ENCODE measurements at places on chromosomes 16 and 17. TPM values are rescaled to one million over a fixed set of nuclear protein-coding genes. Genes with fewer than 3 reads are reported as not detected.
A peak's percentile ranks its signal among the peaks of the same experiment; 100 is the strongest.

GRCh38 chr17:57724026-57724728 lies 20.9 kb downstream of the CCDC182 start:
- DNase-seq, result no peak

- DNase-seq, result no peak
Observed at GRCh38 chr17:56113486-56113885, 39.8 kb upstream of the ANKFN1 start.

DNA sequence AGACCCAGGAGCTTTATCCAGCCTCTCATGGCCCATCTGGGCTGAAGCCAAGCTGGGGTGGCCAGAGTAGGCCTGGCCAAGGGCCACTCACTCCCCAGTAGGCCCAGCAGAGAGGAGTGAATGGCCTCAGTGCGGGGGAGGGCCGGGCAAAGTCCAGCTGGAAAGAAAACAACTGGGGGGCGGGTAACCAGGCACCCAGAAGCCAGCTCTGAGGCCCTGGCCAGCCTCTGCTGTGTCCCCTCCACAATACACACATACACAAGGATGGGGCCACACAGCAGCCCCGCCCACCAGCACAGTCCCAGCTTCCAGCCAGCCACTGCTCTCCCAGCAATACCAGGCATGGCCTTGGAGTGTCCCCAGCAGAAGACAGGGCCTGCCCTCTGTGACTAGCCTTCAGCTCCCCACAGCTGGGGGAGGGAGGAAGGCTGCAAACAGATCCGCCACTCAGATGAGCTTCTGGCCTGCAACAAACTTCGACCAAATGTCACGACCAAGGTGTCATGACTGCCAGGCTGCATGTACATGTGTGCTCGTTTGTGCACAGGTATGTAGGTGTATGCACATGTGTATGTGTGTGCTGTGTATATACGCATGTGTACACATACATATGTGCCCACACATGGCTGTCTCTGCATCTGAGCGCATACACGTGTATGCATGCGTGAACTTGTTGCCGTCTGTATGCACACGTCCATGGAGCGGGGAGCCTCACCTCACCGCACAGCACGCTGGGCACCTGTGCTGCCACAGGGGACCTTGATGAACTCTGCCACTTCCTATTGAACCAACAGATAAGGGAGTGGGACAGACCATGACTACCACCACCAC lies 5.0 kb downstream of the CARHSP1 start:
- peak; percentile 23 for DNase-seq

Gene NLE1
- total RNA-seq, result 29.7 TPM

DNA sequence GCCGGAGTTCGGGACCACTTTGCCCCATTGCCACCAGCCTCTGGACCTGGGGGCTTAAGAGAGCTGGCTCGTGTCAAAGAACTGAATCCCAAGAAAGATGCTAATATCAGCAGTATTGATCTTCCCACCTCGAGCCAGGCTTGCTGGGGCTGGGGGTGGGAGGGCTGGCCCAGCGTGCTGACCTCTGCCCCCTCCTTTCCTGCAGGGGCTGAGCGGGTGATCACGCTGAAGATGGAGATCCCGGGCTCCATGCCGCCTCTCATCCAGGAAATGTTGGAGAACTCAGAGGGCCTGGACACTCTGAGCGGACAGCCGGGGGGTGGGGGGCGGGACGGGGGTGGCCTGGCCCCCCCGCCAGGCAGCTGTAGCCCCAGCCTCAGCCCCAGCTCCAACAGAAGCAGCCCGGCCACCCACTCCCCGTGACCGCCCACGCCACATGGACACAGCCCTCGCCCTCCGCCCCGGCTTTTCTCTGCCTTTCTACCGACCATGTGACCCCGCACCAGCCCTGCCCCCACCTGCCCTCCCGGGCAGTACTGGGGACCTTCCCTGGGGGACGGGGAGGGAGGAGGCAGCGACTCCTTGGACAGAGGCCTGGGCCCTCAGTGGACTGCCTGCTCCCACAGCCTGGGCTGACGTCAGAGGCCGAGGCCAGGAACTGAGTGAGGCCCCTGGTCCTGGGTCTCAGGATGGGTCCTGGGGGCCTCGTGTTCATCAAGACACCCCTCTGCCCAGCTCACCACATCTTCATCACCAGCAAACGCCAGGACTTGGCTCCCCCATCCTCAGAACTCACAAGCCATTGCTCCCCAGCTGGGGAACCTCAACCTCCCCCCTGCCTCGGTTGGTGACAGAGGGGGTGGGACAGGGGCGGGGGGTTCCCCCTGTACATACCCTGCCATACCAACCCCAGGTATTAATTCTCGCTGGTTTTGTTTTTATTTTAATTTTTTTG lies 8.5 kb downstream of the GJD3 start:
- DNase-seq, result no peak

- no peak for DNase-seq
Observed at GRCh38 chr17:45139533-45139920, 4.0 kb downstream of the ACBD4 start.

DNA sequence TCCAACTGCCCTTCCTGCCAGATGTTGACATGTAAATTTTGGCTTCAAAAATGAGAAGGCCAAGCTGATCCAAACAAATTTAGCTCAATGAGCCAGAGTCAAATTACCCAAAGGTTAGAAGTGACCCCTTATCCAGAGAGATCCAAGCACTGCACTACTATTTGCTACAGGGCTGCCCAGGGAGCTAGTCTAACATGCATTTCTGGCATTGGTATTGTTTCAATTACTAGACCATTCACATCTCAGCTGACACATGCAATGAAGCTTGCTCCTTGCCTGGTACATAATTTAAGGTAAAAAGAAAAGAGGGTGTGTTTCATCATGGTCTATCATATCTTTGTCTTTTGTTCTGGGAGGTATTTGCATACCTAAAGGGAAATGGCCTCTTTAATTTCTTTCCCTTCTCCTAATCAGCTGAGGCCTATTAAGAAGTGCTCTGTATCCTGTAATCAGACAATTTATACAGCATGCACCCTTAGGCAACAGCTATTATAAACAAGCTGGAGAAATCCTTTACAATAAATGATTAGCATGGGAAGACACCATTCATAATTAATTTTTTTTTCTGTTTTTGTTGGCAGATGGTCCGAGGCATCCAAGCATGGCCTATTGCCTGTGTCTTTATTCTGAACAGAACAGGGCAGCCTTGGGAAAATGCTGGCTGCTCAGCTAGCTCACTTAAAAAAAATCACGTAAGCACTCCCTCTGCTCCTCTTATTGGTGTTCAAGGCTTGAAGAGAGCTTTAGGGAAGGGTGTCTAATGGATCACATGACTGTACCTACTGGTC lies 161.5 kb upstream of the SALL1 start:
- DNase-seq, result peak; percentile 9

- DNase-seq, result no peak
Observed at GRCh38 chr16:29011112-29011511, 26.3 kb downstream of the LAT start.
